ENCODE measurements at places on chromosomes 2 and 18. TPM values are rescaled to one million over a fixed set of nuclear protein-coding genes. Genes with fewer than 3 reads are reported as not detected.

Gene SERPINB11
- total RNA-seq: not detected

Gene C2orf66
- total RNA-seq: 0.36 TPM

Gene GIGYF2
- 57.2 TPM for total RNA-seq

Gene XIRP2
- not detected for total RNA-seq

DNA sequence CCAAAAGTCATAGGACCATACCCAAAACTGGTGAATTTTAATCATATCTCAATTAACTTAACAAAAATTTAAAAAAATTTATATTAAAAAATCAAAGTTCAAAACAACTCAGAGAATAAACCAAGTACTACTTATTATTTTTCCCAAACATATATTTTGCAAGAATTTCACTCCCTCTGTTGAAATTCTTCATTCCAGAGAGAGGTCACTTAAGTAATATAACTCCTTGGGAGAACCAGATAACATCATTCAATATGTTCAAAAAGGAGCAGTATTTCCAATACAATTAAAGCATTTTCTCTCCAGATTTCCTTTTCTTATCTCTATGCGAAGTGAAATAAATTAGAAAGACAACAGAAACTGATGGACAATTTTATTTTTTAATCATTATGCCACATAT, 165.9 kb upstream of the RND3 start:
- no peak overlapping the region for H3K27ac ChIP-seq
- H3K36me3 ChIP-seq: no peaks in the 10 kb centered on the region
- no peaks in the 10 kb centered on the region for H3K27me3 ChIP-seq
- no peaks in the 10 kb centered on the region for H3K4me1 ChIP-seq
- no peak overlapping the region for H3K4me3 ChIP-seq
- DNase-seq: no peak

Gene RNF144A
- 15.9 TPM for total RNA-seq

DNA sequence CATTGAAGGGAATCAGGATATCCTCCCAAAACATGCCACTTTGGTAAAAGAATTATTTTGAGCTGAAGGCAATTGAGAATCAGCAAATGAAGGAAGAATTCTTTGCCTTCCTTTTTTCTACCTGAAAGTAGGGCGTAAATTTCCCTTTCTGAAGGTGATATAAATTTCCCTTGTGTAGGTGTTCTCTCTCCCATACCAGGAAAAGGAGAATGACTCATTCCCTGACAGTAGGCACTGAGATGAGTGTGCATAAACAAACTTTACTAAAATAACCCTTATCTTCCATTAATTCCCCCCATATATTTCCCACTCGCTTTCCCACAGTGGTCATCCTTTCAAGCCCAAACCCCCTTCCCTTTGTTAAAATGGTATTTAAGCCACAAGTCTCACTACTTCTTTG, 1339.0 kb downstream of the LRP1B start:
- H3K27ac ChIP-seq: no peak overlapping the region
- no peaks in the 10 kb centered on the region for H3K27me3 ChIP-seq
- H3K4me1 ChIP-seq: no peaks in the 10 kb centered on the region

Gene DYSF
- total RNA-seq: 4.3 TPM

Gene ESCO1
- total RNA-seq: 19.9 TPM

GRCh38 chr2:188381614-188382013, 89.9 kb downstream of the GULP1 start:
- H3K4me3 ChIP-seq: no peak overlapping the region
- H3K36me3 ChIP-seq: no peaks in the 10 kb centered on the region
- H3K27me3 ChIP-seq: no peaks in the 10 kb centered on the region
- H3K27ac ChIP-seq: no peak overlapping the region

Gene FER1L5
- total RNA-seq: 1.1 TPM

- peaks cover 18% of the 10 kb centered on the region for H3K4me1 ChIP-seq
- no peak overlapping the region for H3K27ac ChIP-seq
- H3K36me3 ChIP-seq: no peaks in the 10 kb centered on the region
- H3K4me3 ChIP-seq: no peak overlapping the region
- no peak for DNase-seq
- no peaks in the 10 kb centered on the region for H3K27me3 ChIP-seq
Observed at GRCh38 chr2:100783987-100784386, 36.0 kb upstream of the NPAS2 start.

Gene CCBE1
- total RNA-seq: 53.0 TPM

DNA sequence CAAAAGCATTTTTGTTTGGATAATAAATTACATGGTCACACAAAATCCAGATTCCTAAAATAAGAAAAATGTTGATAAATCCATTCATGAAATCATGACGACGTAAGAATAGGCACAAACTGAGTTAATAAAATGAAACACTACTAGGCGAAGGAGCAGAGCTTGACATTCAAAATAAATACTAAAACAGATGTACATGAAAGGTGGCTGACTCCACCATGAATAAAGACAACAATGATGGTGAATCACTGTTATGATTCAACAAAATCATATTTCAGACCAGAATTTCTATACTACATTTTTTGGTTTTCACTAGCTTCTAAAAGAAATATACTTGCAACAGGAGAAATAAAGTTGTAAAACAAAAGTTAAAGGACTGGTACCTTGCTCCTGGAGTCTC, 122.0 kb upstream of the RNU4ATAC start:
- no peak overlapping the region for H3K4me3 ChIP-seq
- no peak for DNase-seq
- H3K4me1 ChIP-seq: peaks cover 11% of the 10 kb centered on the region
- no peaks in the 10 kb centered on the region for H3K27me3 ChIP-seq
- peak overlapping the region; percentile 20 for H3K27ac ChIP-seq
- peaks cover 26% of the 10 kb centered on the region for H3K36me3 ChIP-seq

DNA sequence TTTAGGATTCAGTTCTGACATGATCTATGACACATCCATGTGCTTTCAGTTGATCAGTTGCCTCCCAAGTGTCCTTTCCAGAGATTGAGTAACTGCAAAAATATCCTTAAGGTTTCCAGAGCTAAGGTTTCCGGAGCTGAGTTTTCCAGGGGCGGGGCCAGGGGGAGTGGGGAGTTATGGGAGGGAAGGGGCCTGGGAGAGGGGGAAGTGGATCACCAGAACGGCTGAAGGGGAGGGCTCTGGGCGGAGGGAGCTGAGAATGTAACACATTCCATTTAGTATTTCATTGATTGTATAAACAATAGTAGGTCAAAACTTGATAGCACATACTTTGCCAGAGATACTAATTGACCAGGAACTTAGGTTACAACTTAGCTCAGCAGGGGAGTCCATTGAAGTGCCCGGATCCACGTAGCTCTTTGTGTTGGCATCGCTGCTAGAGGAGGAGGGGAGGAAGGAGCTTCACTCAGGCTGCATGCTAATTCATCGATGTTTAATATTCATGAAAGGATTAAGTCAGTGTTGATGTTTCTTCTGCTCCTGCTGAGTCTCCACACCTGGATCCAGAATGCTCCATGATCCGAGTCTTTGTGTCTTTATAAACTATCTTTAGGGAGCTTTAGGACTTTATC, 289.8 kb downstream of the ALPK2 start:
- no peaks in the 10 kb centered on the region for H3K4me1 ChIP-seq
- H3K36me3 ChIP-seq: no peaks in the 10 kb centered on the region
- no peak overlapping the region for H3K27ac ChIP-seq
- H3K4me3 ChIP-seq: no peak overlapping the region
- H3K27me3 ChIP-seq: no peaks in the 10 kb centered on the region
- DNase-seq: no peak

- DNase-seq: peak; percentile 41
- H3K4me1 ChIP-seq: peaks cover 16% of the 10 kb centered on the region
- no peak overlapping the region for H3K4me3 ChIP-seq
- no peak overlapping the region for H3K27ac ChIP-seq
- H3K27me3 ChIP-seq: no peaks in the 10 kb centered on the region
Observed at GRCh38 chr2:120887741-120888231, 152.1 kb downstream of the GLI2 start.

Gene ATOH8
- total RNA-seq: 18.6 TPM

GRCh38 chr18:51490417-51490816, 292.9 kb upstream of the MEX3C start:
- no peaks in the 10 kb centered on the region for H3K36me3 ChIP-seq
- no peak overlapping the region for H3K4me3 ChIP-seq
- no peaks in the 10 kb centered on the region for H3K4me1 ChIP-seq
- no peaks in the 10 kb centered on the region for H3K27me3 ChIP-seq

DNA sequence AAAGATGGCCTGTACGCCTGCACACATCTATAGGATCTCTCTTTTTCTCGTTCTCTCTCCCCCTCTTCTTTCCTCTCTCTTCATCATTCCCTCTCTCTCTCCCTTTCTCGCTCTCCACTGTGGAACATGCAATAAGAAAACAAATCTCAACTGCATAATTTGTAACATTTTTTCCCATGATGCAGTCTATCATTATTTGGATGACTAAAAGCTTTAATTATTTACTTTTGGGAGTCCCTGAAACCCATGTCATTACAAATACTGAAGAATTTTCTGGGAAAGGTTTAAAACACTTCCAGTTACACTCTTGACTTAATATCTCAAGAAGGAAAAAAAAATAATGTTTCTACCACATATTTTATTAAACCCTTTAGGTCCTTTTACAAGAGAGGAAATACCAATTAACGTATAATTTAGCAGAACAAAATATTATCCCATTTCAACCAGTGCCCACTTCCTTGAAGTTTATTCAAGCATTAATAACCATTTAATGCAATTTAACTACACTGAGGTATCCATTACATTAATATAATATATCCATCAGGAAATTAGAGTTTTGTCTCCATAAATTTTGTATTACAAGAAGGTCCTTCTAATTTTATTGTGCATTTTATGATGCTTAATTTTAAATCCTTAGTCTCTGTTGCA, 1615.2 kb upstream of the ACVR2A start:
- peaks cover 2% of the 10 kb centered on the region for H3K4me1 ChIP-seq
- no peaks in the 10 kb centered on the region for H3K36me3 ChIP-seq
- DNase-seq: no peak
- H3K4me3 ChIP-seq: no peak overlapping the region
- no peaks in the 10 kb centered on the region for H3K27me3 ChIP-seq
- no peak overlapping the region for H3K27ac ChIP-seq

DNA sequence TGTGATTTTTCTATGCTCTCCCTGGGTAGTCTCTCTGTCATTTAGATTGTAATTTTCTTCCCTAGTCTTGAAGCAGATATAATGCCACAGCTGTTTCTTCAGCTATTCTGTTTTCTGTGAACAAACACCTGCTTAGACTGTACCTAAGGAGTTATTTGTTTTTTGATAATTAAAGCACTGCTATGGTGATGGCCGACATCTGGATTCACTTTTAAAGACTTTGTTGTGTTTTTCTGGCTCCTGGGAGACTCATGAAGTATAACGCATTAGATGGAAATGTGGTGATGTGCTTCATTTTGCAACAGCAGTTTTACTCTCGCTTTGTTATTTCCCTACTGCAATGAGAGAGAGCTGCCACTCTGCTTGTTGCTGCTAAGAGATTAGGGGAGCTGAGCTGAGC, 15.7 kb upstream of the C2orf69 start:
- no peaks in the 10 kb centered on the region for H3K27me3 ChIP-seq
- no peaks in the 10 kb centered on the region for H3K36me3 ChIP-seq
- no peak overlapping the region for H3K27ac ChIP-seq

Gene DCDC2C
- total RNA-seq: not detected

GRCh38 chr2:31228717-31229116, 5.2 kb upstream of the EHD3 start:
- peaks cover 6% of the 10 kb centered on the region for H3K4me1 ChIP-seq
- peaks cover 15% of the 10 kb centered on the region for H3K27me3 ChIP-seq
- no peak overlapping the region for H3K4me3 ChIP-seq
- no peaks in the 10 kb centered on the region for H3K36me3 ChIP-seq

- peaks cover 21% of the 10 kb centered on the region for H3K4me1 ChIP-seq
- no peak for DNase-seq
- H3K27ac ChIP-seq: no peak overlapping the region
- no peaks in the 10 kb centered on the region for H3K27me3 ChIP-seq
Observed at GRCh38 chr2:152352616-152353015, 17.6 kb downstream of the FMNL2 start.

Measured in osteoblast (primary cell).